GOT3 (cell line): ENCODE measurements at places on chromosomes 7 and 10.

GRCh38 chr10:97454330-97455036 lies 8.5 kb downstream of the ZDHHC16 start:
- no peak for DNase-seq

GRCh38 chr7:43926798-43927123 lies 525 bp downstream of the UBE2D4 start:
- no peak for DNase-seq

- DNase-seq, result no peak
These were observed 30.8 kb downstream of the MTURN start for GRCh38 chr7:30165590-30165989.

DNA sequence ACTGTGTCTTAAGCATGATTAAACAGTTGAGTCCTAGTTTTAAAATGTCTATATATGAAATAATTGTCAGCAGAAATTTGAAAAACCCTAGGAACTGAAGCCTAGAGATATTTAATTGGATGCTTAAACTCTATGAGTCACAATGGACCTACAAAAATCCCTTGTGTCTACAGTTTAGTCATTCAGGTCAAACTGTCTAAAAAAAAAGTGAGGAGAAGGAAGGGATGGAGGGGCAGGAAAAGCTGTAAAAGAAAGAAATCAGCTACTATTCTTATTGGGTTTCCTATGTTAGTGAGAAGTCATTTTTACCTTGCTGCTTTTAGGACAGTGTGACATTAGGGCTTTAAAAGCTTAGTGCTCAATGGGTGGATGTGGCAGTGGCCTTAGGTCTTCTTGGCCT lies 406.1 kb upstream of the FZD8 start:
- DNase-seq, result no peak

GRCh38 chr10:103551619-103552602 lies 58.4 kb downstream of the NEURL1 start:
- no peak for DNase-seq
